Left lung (tissue), 14 donors: ENCODE measurements at places on chromosomes 7 and 10. TPM values are rescaled to one million over a fixed set of nuclear protein-coding genes. Genes with fewer than 3 reads are reported as not detected.

- no peak for DNase-seq
- peaks cover 42% of the 10 kb centered on the region for H3K4me1 ChIP-seq
- no peak overlapping the region for H3K27ac ChIP-seq
- peaks cover 8% of the 10 kb centered on the region for H3K36me3 ChIP-seq
- no peak overlapping the region for H3K4me3 ChIP-seq
Measured at GRCh38 chr7:101862280-101863220, 45.1 kb downstream of the CUX1 start.

GRCh38 chr7:147911201-147911601 is 679.4 kb upstream of the C7orf33 start:
- H3K27ac ChIP-seq, result no peak overlapping the region
- no peaks in the 10 kb centered on the region for H3K4me1 ChIP-seq
- DNase-seq, result no peak

- DNase-seq, result no peak
- no peaks in the 10 kb centered on the region for H3K36me3 ChIP-seq
- no peaks in the 10 kb centered on the region for H3K27me3 ChIP-seq
- H3K4me1 ChIP-seq, result peaks cover 51% of the 10 kb centered on the region
- H3K4me3 ChIP-seq, result no peak overlapping the region
Measured at GRCh38 chr7:37346761-37347160, 101.9 kb downstream of the ELMO1 start.

The MSS51 gene
- 2.7 TPM for total RNA-seq

The LIPJ gene
- not detected for total RNA-seq
